ENCODE measurements at places on chromosomes 2 and 18. TPM values are rescaled to one million over a fixed set of nuclear protein-coding genes. Genes with fewer than 3 reads are reported as not detected.

GRCh38 chr2:150610670-150611279, 123.3 kb upstream of the RND3 start:
- no peak overlapping the region for H3K27ac ChIP-seq
- no peaks in the 10 kb centered on the region for H3K36me3 ChIP-seq
- no peak overlapping the region for H3K4me3 ChIP-seq
- no peaks in the 10 kb centered on the region for H3K4me1 ChIP-seq
- no peak for DNase-seq

Gene ZSWIM2
- total RNA-seq, result not detected

- peaks cover 11% of the 10 kb centered on the region for H3K4me1 ChIP-seq
- peaks cover 28% of the 10 kb centered on the region for H3K27me3 ChIP-seq
- DNase-seq, result no peak
Observed at GRCh38 chr2:68363721-68364120, 1.4 kb upstream of the PLEK start.

- H3K27ac ChIP-seq, result no peak overlapping the region
- H3K27me3 ChIP-seq, result no peaks in the 10 kb centered on the region
- no peak for DNase-seq
- H3K36me3 ChIP-seq, result peaks cover 6% of the 10 kb centered on the region
- no peak overlapping the region for H3K4me3 ChIP-seq
- H3K4me1 ChIP-seq, result peaks cover 17% of the 10 kb centered on the region
Observed at GRCh38 chr2:143398781-143399180, 269.6 kb downstream of the ARHGAP15 start.

Gene FAM237A
- total RNA-seq, result not detected

GRCh38 chr2:222982010-222982908, 69.7 kb upstream of the KCNE4 start:
- no peaks in the 10 kb centered on the region for H3K36me3 ChIP-seq
- no peak overlapping the region for H3K4me3 ChIP-seq
- no peak for DNase-seq
- H3K4me1 ChIP-seq, result peaks cover 6% of the 10 kb centered on the region
- no peak overlapping the region for H3K27ac ChIP-seq

Gene SERPINB13
- not detected for total RNA-seq

Gene LRP2
- 0.09 TPM for total RNA-seq

GRCh38 chr2:17544256-17544655, 3.8 kb downstream of the VSNL1 start:
- H3K27ac ChIP-seq, result no peak overlapping the region
- H3K36me3 ChIP-seq, result no peaks in the 10 kb centered on the region
- DNase-seq, result no peak
- peaks cover 46% of the 10 kb centered on the region for H3K27me3 ChIP-seq
- no peak overlapping the region for H3K4me3 ChIP-seq

Gene FBXO15
- total RNA-seq, result 0.91 TPM

GRCh38 chr2:82656420-82656819, 1802.7 kb downstream of the SUCLG1 start:
- no peaks in the 10 kb centered on the region for H3K36me3 ChIP-seq
- H3K27me3 ChIP-seq, result no peaks in the 10 kb centered on the region
- H3K4me3 ChIP-seq, result no peak overlapping the region
- DNase-seq, result no peak
